Left cardiac atrium (tissue), 4 donors: ENCODE measurements at places on chromosomes 3 and 15. TPM values are rescaled to one million over a fixed set of nuclear protein-coding genes. Genes with fewer than 3 reads are reported as not detected.

Gene BSN
- 0.39 TPM for total RNA-seq

Gene FAM3D
- total RNA-seq: not detected

Gene IL17RE
- 1.8 TPM for total RNA-seq

Gene SLC9A9
- total RNA-seq: 17.0 TPM

- DNase-seq: no peak
These were observed 71.3 kb downstream of the MBNL1 start for GRCh38 chr3:152339881-152340505.

DNA sequence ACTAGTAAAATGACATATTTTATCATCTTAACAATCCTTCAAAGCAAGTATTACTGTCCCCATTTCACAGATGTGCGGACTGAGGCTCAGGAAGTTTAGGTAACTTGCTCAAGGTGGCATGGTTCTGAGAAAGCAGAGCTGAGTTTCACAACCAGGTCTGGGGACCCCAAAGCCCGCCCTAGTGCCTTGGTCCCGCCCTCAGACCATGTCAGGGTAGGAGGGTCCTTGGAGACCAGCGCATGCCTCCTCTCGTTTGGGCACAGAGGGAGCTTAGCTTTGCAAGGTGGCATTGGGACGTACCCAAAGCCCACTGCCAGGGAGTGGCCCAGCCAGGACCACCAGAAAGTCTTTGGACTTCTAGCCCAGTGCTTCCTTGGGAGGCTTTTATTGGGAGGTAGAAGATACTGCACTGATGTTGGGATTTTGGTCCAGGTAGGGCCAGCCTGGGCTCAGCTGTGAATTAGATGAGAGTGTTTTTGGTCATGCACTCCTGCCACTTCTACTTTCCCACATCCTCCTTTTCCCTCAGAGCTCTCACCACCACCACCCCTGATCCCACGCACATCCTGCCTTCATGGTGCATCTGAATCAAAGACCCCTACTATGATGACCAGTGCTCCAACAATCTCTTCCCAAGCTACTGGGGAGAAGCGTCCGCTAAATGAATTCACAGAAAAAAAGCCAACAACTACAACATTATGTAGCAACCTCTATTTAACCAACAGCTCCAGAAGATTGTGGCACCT lies 307.9 kb downstream of the TLE3 start:
- DNase-seq: no peak

DNA sequence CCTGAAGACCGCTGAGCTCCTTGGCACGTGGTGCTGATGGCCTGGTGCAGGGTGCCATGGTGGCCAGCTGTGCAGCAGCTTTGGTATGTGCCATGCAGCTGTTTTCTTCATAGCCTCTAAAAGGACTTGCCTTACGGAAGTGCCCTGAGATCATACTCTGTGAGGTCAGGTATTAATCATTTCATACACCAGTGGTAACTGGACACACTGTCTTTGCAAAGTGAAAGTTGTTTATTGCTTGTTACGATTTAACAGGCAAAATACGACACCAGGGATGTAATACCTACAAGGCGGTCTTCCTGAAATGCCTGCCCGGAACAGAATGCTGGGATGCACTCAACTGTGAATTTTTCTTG lies 184.6 kb downstream of the ATP10A start:
- no peak for DNase-seq

GRCh38 chr3:144590854-144591253 lies 619.2 kb downstream of the DIPK2A start:
- DNase-seq: no peak

GRCh38 chr3:107272471-107272870 lies 104.8 kb upstream of the CCDC54 start:
- no peak for DNase-seq

DNA sequence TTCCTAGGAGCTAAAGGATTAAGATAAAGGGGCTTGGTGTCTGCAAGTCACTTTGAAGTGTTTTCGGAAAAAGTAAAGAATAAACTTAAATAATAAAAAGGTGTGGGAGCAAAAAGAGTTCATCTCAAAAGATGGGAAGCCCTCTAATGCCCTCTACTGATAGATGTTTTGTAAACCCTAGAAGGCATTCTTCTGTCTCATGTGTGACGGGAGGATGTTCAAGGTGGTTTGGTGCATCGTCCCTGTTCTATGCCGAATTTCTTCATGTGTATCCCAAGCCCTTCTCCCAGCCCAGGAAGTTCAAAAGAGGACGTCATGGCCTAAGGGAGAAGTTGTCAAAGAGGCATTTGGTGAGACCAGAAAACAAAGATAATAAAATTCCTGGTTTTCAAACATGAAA lies 37.2 kb downstream of the CCK start:
- DNase-seq: no peak

- DNase-seq: no peak
These were observed 86.5 kb upstream of the PRR20G start for GRCh38 chr3:127374086-127375010.

GRCh38 chr15:22878103-22878502 lies 39.6 kb downstream of the NIPA2 start:
- DNase-seq: no peak

DNA sequence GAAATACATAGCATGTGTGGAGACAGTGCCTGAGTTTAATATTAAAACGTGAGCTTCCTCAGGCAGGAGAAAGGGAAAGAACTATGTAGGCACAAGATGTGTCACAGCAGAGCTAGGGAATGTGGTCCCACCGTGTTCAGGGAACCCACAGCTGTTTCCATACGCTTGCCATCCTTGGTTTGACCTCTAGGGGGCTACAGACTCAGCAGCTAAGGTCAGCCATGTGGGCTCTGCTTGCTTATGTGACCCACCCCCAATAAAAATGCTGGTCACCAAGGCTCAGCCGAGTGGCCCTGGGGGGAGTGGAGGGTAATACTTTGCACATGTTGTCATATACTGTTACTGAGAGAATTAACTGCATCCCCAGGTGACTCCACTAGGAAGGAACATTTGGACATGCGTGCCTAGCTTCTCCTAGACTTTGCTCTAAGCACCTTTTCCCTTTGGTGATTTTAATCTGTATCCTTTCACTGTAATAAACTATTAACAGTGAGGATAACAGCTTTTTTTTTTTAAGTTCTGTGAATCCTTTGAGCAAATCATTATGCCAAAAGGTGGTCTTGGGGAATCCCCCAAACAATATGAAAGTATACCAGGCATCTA lies 3.3 kb downstream of the TUBGCP5 start:
- DNase-seq: no peak

DNA sequence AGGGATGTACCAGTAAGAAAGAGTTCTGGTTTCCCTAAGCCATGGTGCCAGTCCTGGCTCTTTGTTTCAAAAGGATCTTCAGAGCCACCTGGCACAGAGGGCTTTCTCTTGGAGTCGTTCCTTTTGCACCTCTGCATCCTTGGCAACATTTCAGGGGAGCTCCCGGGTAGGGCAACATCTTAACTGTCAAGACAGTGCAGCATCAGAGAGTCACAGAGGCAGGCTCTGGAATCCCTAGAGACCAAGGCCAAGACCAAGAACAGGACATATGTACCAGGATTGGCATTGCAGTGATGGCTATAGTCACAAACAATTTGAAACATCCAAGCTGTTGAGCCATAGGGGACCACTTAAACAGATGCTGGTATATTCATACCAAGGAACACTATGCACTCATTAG lies 129.4 kb upstream of the ADPGK start:
- DNase-seq: no peak

DNA sequence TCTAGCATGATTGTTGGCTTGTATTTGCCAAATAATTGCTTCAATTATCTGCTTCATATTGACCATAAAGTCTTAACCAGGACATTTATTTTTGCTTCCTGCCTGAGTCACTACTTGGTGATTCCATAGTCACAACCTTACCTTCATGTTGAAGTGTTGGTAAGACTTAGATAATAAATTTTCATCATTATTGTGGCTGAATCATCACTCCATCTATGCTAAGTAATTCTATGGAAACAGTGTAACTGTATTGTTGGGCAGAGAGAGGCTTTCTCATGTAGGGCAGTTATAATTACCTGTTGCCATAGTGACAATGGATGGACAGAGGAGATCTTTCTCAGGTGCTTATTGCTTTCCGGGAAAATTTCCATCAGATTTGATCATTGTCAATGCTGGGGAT lies 330.7 kb upstream of the LRRC3B start:
- no peak for DNase-seq

- peak; percentile 75 for DNase-seq
These were observed 11.5 kb downstream of the KBTBD13 start for GRCh38 chr15:65087873-65088642.

GRCh38 chr15:45827275-45827674 lies 192.4 kb downstream of the SQOR start:
- no peak for DNase-seq

DNA sequence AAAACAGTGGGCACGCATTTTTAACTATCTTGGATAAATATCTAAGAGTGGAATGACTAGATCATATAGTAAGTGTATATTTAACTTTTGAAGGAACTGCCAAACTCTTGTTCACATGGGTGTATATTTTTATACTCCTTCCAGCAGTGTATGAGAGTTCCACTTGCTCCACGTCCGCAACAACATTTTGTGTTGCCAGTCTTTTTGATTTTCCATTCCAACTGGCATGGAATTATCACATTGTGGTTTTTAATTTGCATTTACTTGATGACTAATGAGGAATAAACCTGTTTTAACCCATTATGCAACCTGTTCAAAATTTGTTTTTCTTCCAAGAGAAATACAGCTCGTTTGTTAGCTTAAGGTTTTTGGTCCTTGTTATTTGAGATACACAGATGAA lies 51.6 kb downstream of the ZNF621 start:
- no peak for DNase-seq

DNA sequence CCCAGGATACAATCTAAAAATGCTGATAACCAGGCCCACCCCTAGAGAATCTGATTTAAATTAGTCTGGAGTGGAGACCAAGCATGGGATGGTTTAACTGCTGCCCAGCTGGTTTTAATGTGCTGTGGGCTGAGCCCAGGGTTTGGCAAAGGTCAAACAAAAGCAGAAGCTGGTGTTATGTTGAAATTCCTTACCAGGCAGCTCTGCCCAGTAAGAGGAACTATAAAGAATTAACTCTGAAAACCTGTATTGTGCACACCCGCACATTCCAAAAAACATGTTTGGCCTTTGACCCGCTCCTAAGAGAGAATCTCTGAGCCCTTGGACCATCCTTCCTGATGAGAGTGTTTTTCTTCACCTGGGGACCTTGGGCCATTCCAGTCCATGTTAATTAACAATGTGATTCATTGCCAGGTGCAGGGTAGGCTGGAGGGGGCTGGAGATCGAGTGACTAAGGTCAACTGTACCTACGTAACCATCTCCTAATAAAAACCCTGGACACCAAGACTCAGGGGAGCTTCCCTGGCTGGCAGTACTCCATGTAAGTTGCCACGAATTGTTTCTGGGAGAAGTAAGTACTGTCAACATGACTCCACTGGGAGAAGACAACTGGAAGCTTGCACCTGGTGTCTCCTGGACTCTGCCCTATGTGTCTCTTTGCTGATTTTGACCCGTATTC lies 10.9 kb downstream of the CCDC13 start:
- DNase-seq: no peak

- no peak for DNase-seq
These were observed 71.0 kb downstream of the WWTR1 start for GRCh38 chr3:149586871-149587270.

DNA sequence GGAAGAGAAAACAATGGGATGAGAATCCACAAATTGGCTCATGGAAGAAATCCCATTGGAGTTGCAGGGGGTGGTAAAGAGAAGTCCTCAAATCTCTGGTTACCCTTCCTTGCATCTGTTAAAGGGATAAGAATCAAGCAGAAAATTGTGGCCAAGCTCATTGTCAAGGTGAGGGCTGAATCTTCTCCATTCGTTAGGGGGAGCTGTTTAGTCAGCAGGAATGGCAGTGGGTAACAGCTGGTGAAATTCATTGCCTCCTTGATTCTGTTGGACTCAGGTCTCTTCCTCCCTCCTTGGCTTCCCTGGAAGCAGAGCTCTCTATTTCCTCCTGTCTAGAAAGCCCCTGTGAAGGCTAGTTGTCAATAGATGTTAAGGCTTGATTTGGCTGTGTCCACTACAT lies 343.1 kb upstream of the SEMA6D start:
- no peak for DNase-seq
